ENCODE measurements at places on chromosomes 16 and 17.

GRCh38 chr16:67430504-67430976 lies 381 bp upstream of the HSD11B2 start:
- DNase-seq = no peak

- no peak for DNase-seq
Observed at GRCh38 chr16:82834151-82834815, 207.5 kb downstream of the CDH13 start.

DNA sequence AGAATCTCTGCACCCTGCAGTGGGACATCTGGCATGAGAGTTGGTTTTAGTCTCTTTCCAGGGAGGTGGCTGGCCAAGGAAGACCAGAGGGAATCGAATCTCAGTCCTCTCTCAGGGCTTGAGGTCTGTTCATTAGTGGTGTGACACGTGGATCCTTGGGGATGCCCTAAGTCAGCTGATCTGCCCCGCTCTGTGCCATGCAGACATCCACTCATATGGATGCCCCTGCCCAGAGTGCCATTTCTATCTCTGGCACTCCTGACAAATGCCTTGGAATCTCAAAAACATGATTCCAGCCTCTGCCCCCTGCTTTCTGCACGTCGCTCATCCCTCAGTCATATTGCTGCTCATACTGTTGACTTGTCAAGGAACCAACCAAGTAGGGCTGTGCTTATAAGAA lies 38.8 kb downstream of the WSCD1 start:
- DNase-seq = no peak

DNA sequence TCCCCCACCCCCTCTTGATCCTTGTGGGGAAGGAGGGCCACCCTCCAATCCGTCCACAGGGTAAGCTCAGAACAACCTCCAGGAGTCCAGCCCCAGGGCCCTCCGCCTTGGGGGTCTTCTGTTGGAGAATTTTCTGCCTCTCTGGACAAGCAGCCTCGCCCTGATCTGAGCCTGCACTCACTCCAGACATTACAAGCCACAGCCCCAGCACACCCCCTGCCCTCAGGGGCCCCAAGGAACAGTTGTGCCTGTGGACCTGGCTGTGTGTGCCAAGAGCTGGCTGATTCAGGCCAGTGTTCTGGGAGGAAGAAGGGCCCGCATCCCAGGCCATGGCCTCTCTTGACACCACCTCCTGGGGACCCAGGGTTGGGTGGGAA lies 477 bp upstream of the ARHGAP27 start:
- no peak for DNase-seq

DNA sequence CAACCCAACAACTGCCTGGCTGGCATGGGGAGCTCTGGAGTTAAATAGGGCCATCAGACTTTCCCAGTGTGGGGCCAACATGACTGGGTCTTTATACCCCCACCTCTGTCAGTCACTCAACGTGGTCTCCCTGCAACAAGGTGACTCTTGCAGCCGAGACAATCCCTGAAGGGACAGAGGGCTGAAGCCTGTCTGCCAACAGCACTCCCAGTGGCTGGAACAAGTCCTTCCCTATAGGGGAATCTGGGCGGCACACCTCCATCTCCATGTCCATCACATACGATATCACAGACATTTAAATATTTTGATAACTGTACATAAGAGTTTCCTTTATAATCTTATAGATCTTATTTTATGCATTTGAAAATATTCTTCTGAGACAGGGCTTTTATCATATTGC lies 4.8 kb upstream of the MAPT start:
- no peak for DNase-seq

DNA sequence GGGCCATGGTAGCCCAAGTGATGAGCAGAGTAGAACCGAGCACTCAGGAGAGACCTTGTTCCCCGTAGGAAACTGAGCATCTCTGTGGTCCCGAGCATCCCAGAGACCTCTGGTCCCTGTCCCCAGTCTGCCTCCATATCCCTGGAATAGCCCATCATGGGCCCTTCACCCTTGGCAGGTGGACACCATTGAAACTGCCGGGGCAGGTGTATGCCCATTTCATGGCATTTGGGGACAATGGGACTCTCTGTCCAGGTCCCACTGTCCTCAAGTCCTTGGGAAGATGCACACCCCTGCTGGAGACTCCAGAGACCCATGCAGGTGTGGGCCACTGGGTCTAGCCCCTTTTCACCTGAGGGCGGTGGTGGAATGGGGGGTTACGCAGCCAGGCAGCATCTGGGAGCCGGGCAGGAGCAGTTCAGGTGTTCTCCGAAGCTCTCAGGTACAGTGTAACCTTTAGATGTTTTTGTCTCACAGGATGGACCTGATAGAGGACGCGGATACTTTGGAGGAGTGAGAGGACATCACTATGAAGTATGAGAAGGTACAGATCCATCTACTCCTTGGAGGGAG lies 75.9 kb downstream of the GOSR1 start:
- DNase-seq = no peak

- DNase-seq = no peak
Observed at GRCh38 chr17:48562934-48563333, 15.2 kb downstream of the HOXB4 start.

DNA sequence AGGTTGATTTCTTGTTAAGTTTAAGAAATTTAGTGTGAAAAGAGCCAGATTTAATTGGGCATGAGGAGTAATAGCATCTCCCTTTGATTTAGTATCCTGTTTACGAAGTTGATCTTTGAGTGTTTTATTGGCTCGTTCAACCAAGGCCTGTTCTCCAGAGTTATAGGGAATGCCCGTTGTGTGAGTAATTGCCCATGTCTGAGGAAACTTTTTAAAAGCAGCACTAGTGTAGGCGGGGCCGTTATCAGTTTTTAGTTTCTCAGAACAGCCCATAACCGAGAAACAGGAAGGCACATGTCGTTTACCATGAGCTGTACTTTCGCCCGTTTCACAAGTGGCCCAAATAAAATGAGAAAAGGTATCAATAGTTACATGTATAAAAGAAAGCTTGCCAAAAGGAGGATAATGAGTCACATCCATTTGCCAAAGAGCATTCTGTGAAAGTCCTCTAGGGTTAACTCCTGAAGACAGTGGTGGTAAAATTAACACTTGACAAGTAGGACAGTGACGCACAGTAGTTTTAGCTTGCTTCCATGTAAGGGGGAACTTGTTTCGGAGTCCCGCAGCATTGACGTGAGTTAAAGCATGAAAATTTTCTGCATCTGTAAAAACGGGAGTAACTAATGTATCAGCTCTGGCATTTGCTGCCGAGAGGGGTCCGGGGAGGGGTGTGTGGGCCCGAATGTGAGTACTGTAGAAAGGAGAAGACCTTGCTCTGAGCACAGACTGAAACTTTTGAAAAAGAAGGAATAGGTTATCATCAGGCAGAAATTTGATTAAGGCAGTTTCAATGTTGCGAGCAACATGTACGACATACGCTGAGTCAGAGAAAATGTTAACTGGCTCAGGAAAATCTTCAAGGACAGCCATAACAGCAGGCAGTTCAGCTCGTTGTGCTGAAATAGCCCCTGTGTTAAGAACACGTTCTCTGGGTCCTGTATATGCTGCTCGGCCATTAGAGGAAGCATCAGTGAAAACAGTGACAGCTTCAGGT lies 18.5 kb upstream of the KCTD5 start:
- no peak for DNase-seq

DNA sequence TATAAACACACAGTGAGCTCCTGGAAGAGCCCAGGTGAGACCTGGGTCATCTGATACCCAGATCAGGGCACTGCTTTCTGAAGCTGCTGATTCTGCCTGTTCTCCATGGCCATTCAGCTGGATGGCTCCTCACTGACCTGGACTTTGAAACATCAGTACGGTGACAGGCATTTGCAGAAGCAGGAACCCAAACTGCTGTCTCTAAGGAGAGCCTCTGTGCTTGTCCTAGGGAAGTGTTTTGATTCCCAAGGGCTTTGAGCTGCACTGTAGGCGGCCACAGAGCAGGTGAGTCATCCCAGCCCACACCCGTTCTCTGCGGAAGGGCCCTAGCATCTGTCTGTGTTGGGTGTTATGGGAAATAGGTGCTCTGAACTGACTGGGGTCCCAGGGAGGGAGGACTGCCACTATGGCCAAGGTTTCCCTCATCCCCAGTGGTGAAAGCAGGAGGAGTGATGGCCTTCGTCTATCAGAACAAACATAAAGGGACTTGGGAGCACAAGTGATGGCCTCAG lies 60.7 kb upstream of the ADCY9 start:
- no peak for DNase-seq

DNA sequence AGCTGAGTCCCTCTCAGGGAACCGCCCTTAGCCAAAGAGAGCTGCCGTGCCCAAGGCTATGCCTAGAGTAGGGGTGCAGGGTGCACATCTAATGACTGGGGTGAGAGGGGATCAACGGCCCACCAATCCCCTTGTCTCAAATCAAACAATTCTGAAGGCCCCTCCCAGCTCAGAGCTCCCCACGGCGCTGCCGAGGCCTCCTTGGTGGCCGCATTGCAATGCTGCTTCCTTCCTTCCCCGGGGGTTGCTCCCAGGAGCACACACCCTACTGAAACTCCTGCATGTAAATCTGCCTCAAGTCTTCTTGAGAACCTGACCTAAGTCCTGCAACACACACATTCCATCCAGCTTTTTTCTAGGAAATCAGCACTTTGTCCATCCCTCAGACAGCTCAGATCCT lies 80.6 kb upstream of the RCVRN start:
- DNase-seq = no peak

DNA sequence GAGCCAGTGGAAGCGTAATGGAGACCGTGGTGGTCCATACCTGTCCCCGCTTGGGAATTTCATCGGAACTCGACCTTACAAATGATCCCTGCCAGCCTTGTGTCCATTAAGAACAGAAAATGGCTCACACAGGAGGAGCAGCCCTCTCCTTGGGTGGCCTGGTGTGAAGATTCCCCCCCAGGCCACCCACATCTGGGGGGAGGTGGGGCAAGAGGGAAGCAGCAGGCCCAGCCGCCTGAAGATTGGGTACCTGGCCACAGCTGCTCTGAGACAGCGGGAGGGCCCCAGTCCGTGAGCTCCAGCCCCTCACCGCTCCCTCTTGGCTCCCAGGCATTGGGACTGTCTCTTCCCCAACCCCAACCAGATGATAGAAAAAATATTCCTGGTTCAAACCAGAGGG lies 277.8 kb upstream of the FOXF1 start:
- no peak for DNase-seq

DNA sequence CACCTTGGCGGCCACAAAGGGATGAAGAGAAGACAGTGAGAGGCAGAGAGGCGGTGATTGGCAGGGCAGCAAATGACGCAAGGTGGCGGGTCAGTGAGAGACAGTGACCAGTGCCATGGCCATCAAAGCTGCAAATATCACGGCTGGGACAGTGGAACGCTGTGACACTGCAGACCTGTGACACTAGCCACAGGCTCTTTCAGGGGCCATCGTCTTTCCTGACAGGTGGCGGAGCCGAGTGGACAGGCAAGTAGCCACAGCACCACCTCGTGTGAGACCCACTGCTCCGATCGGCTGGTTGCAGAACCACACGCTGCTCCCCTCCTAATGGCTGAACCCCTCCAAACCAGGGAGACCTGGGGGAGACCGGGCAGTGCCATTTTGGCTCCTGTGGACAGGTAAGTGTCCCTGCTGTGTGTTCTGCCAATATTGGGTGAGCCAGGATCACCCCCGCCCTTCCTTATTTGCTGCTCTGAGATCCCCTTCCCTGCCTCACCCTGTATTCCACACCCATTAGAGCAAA lies 7.9 kb upstream of the ZNF778 start:
- DNase-seq = no peak

GRCh38 chr17:14559264-14560119 lies 258.6 kb downstream of the HS3ST3B1 start:
- no peak for DNase-seq

DNA sequence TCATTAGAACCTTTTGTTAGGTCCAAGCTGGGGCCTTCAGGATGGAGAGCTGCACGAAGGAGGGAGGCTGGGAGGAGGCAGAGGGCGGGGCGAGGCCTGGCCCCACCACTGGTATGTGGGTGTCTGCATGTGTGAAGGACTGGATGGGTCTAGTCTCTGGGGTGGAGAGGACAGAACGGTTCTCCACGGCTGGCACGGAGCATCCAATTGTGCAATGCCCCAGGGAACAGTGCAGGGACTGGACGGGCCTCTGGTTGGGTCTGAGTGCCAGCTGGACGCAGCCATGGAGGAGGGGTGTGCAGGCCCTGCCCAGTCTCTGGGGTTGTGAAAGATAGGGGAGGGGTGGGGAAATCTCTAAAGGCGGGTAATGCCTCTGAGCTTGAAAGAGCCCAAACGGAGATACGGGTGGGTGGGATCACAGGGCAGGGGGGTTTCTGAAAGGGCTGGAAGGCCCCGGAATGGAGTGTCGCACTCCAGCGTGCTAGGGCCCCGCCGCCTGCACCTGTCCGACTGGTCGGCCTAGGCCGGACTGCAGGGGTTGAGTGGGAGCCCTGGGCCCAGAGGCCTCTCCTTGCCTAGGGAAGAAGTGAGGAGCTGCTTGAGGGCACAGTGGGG lies 1.6 kb downstream of the PPL start:
- peak; percentile 89 for DNase-seq

DNA sequence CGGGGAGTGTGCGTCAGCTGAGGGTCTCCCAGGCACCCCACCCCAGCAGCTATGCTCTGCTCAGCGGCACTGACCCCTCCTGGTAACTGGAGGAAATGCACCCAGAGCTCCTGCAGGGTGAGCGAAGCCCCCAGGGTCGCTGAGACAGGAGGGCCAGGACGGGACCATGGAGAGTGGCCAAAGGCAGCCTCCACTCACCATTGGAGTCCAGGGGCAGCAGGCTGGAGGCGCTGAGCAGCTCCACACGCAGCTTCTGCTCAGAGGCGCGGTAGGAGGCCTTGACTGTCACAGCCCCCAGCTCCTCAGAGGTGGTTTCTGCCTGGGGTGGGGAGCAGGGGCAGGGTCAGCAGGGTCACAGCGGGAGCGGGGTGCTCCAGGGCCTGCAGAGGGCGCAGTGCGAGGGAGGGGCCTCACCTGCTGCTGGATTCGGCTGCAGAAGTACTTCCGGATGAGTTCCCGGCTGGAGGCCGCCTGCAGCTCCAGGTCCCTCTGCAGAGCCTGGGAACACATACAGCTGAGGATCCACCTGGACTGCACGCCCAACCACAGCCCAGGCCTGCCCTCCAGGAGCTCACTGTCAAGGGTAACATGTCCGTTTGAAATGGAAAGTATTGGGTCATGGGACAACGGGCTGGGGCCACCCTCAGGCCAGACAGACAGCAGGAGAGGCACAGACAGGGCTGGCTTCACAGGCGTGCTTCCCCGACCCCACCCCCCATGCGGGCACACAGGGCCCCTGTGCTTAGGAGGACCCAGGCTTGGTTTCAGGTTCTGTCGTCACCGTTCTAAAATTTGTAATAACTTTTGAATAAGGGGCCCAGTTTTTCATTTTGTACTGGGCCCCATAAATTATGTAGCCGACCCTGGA lies 13.8 kb downstream of the UNC13D start:
- DNase-seq = no peak

- DNase-seq = no peak
Observed at GRCh38 chr16:79066561-79066960, 534.0 kb downstream of the MAF start.

Measured in tibial nerve (tissue), 4 donors.